ENCODE measurements at places on chromosomes 1 and 21. TPM values are rescaled to one million over a fixed set of nuclear protein-coding genes. Genes with fewer than 3 reads are reported as not detected.

PLA2G5 gene
- not detected for total RNA-seq

S100B gene
- total RNA-seq = 1.5 TPM

RERE gene
- total RNA-seq = 27.7 TPM

LCE2A gene
- total RNA-seq = not detected

EPHB2 gene
- total RNA-seq = 0.61 TPM
